ENCODE measurements at places on chromosomes 1 and 21. TPM values are rescaled to one million over a fixed set of nuclear protein-coding genes. Genes with fewer than 3 reads are reported as not detected.

OR14K1 gene
- not detected for total RNA-seq

- H3K36me3 ChIP-seq: peaks cover 5% of the 10 kb centered on the region
- peak overlapping the region; percentile 87 for H3K4me3 ChIP-seq
- peak overlapping the region; percentile 98 for H3K27ac ChIP-seq
- peaks cover 65% of the 10 kb centered on the region for H3K4me1 ChIP-seq
These were observed 5.9 kb downstream of the RCSD1 start for GRCh38 chr1:167635941-167636340.

- DNase-seq: no peak
- peak overlapping the region; percentile 69 for H3K27ac ChIP-seq
- H3K36me3 ChIP-seq: peaks cover 6% of the 10 kb centered on the region
- H3K4me1 ChIP-seq: peaks cover 20% of the 10 kb centered on the region
- H3K4me3 ChIP-seq: no peak overlapping the region
These were observed 14.9 kb downstream of the UTP11 start for GRCh38 chr1:38027201-38028104.

DNA sequence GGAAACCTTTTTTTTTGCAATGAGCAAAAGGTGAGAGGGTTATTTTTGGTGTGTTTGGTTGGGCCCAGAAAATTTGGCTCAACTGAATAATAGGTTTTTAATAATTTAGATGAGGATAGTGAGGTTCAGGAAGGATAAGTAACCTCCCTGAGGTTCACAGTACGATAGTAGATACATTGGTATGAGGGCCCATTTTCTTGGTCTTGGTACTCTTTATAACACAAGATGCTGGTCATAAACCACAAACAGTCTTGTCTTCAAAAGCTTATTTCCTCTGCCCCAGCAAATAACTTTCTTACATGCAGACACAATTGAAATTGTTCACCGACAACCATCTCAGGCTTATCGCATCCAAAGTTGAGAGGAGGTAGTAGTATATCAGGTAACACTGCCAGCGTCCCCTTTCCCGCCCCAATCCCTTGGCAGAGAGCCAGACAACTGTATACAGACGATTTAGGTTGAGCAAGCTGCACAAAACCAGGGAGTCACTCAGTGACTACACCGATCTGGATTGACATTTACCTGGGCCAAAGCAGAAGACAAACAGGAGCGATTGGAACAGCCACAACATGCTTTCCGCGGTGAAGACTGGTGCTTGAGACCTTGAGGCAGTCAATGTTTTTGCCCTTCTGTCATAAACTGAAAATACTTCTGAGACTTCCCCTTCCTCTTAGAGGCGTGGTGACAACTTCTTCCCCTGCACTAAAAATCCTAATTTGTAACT, at the start of gene SLAMF6:
Gene SLAMF6 (minus strand): TSS at position 634 of the 724 bp plus-strand sequence. CDS start 63 bp downstream, at position 571.
- peak; percentile 14 for DNase-seq
- H3K36me3 ChIP-seq: peaks cover 2% of the 10 kb centered on the region
- H3K4me1 ChIP-seq: peaks cover 50% of the 10 kb centered on the region
- H3K27me3 ChIP-seq: no peaks in the 10 kb centered on the region
- H3K4me3 ChIP-seq: peak within 1 kb of the TSS; percentile 94
- peak within 1 kb of the TSS; percentile 97 for H3K27ac ChIP-seq

- H3K27me3 ChIP-seq: no peaks in the 10 kb centered on the region
- peaks cover 18% of the 10 kb centered on the region for H3K36me3 ChIP-seq
- DNase-seq: peak; percentile 56
- peaks cover 47% of the 10 kb centered on the region for H3K4me1 ChIP-seq
- peak overlapping the region; percentile 75 for H3K4me3 ChIP-seq
These were observed 37.0 kb downstream of the MIA3 start for GRCh38 chr1:222654849-222655248.

DNA sequence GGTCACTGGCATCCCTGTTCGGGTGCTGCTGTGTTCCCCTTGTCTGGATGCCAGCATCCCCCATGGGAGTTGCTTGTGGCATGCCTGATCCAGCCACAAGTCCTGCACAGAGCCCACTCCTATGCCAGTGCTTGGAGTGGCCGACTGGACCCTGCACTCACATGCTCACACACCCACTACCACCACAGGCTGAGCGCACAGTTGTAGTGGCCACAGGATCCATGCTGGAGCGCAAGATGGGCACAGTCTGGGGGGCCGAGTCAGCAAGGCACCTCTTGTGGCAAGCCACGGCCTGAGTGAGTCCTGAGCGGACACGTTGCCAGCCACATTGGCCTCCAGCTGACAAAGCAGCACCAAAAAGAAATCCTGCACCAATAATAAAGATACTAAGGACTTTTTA, 661.6 kb upstream of the TMPRSS15 start:
- no peak overlapping the region for H3K4me3 ChIP-seq
- no peaks in the 10 kb centered on the region for H3K4me1 ChIP-seq
- H3K27me3 ChIP-seq: no peaks in the 10 kb centered on the region
- no peaks in the 10 kb centered on the region for H3K36me3 ChIP-seq
- no peak for DNase-seq

- H3K4me1 ChIP-seq: no peaks in the 10 kb centered on the region
- no peak for DNase-seq
- no peak overlapping the region for H3K27ac ChIP-seq
- peaks cover 5% of the 10 kb centered on the region for H3K27me3 ChIP-seq
These were observed 122.1 kb downstream of the LRIG2 start for GRCh38 chr1:113194846-113195830.

TSSK3 gene
- total RNA-seq: not detected

DNA sequence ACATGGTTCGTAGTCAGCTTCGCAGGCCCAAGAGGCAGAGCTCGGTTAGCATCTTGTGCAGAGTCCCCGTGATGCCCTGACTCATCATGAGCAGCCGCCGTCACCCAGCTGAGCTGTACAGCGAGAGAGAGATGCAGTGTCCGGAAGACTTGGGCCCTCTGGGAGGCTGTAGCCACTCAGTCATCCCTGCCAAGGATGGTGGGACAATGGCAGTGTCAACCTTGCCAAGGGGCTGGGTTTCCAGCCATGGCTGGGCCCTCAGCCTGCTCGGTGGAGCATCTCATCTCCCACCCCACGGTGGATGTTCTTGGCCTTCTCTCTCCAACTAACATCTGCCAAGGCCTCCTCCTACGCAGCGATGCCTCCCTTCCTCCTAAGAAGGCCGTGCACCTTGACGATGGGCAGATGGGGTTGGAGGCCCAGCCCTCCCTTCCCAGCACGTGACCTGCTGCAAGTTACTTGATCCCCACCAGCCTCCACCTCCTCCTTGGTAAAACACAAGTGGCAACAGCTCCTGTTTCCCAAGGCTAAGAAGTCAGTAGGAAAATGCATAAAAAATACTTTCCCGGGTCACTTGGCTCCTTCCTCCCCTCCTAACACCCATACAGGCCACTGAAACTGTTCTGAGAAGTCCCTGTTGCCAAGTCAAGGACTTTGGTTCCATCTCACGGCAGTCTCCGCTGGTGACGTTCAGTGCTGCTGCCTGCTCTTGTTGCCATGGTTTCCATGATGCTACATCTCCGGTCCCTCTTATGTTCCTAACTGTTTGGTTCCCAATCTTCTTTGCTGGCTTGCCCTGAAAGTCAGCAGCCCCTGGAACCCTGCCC, 384.7 kb upstream of the VAMP3 start:
- H3K36me3 ChIP-seq: no peaks in the 10 kb centered on the region
- no peak for DNase-seq
- H3K4me3 ChIP-seq: no peak overlapping the region
- H3K27ac ChIP-seq: no peak overlapping the region
- peaks cover 15% of the 10 kb centered on the region for H3K27me3 ChIP-seq

PRAMEF17 gene
- not detected for total RNA-seq

DNA sequence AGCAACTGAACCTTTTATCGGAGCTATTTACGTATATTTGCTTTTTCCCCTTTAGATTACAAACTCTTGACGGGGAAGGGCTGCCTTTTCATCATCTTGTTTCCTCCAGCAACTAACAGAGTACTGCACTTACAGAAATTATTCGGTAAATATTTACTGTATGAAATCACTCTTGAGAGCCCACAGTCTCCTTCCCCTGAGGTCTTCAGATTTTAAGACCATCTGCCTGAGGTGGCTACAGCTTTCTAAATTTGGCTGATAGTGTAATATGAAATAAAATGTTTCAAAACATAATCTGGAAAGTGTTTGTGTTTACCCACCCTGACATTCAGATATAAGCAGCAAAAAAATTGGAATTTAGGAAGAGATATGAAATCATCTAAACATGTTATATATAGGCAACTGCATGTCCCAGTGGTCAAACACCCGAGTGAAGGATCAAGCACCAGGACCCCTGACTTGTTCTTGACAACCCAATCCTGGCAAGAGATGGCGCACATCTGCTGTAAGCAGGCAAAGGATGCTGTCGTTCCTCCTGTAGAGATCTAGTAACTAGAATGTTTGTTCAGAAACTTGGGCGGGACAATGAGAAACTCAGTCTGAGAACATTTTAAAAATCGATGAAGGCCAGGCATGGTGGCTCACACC, 60.9 kb downstream of the SIPA1L2 start:
- H3K27me3 ChIP-seq: no peaks in the 10 kb centered on the region
- H3K4me1 ChIP-seq: no peaks in the 10 kb centered on the region
- H3K4me3 ChIP-seq: no peak overlapping the region
- H3K36me3 ChIP-seq: no peaks in the 10 kb centered on the region
- DNase-seq: no peak
- no peak overlapping the region for H3K27ac ChIP-seq

ADAMTSL4 gene
- 0.39 TPM for total RNA-seq

COL8A2 gene
- total RNA-seq: 0.25 TPM

Data from T-helper 17 cell (primary cell).